ENCODE measurements at places on chromosomes 3 and 15. TPM values are rescaled to one million over a fixed set of nuclear protein-coding genes. Genes with fewer than 3 reads are reported as not detected.

The SEMA5B gene
- total RNA-seq = 2.1 TPM

The CPLX3 gene
- 3.6 TPM for total RNA-seq

DNA sequence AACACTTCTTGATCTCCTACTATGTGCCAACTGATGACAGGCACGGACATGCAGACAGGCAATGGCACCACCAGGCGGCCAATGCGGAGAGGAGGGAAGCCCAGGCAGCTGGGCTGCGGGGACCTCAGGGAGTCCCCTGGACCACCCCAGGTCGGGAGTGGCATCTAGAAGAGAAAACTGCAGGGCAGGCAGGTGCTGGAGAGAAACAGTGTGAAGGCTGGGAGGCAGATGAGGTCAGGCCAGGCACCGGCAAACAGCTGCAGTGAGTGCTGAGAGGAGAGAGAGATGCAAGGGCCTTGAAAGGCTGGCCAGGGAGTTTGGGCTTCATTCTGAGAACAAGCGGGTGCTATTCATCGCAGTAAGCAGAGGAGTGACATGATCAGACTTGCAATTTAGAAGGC lies 29.1 kb downstream of the SLC6A1 start:
- no peak for DNase-seq

DNA sequence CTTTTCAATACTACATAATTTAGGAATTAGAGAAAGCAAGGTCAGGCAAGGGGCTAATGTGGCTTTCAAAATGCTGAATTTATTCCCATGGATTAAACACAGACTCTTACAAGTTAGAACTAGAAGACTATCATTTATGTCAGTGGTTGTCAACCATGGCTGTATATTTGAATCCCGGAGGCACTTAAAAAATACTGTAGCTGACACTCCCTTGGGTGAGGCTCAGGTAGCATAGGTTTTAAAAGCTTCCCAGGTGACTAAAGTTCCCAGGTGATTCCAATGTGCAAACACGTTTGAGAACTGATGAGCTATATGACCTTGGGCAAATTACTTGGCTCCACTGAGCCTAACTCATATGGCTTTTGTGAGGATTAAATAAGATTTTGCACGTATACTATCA lies 29.6 kb downstream of the AAGAB start:
- DNase-seq = no peak

Data from Right ventricle myocardium superior (tissue), 1 donor.